ENCODE measurements at places on chromosomes 4 and X.

- no peak for DNase-seq
These were observed 611.2 kb downstream of the PPP4R3C start for GRCh38 chrX:26851981-26852380.

DNA sequence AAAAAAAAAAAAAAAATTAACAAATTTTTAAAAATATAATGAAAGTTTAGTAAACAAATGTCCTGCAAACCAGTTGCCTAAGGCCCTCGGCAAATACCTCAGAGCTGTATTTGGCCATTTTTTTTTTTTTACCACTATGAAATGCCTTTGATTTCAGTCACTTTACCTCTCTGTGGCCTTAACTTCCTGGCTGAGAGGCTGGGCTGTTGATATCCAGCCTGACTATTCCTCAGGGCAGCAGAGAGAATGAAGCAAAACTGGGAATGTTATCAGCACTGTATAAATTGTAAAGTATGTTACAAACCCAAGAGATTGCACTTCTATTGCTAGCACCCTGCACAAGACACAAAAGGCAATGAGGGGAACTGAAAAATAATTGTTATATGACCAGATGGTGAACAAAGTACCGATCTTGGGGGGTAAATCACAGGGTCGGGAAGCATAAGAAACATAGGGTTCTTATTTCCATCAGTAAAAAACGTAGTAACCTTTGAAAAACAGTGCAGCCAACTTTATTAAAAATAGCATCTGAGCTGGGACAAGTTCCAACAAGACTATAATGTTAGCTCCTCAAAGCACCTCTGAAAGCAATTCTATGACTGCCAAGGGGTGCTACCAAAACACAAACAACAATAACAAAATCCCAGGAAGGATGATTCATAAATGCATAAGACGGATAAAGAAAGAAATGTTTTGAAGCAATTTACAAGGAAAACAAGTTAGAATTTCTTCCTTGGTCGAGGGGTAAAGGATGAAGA lies 18.1 kb downstream of the USP46 start:
- no peak for DNase-seq

- peak; percentile 94 for DNase-seq
These were observed at the start of gene DDX60 for GRCh38 chr4:168318266-168318895. DDX60 (minus strand) TSS chr4:168318752; CDS start chr4:168311259, 7,493 bp downstream.

GRCh38 chr4:38570647-38571276 lies 93.2 kb upstream of the KLF3 start:
- DNase-seq: no peak

GRCh38 chr4:149493492-149493891 lies 322.2 kb downstream of the IQCM start:
- DNase-seq: no peak

GRCh38 chrX:35122756-35123155 lies 180.2 kb downstream of the FAM47B start:
- DNase-seq: no peak

GRCh38 chr4:152283801-152284470 lies 252.0 kb downstream of the FBXW7 start:
- no peak for DNase-seq

All from CD4-positive, alpha-beta T cell (primary cell).